ENCODE measurements at places on chromosomes 2 and 18.

- DNase-seq = no peak
These were observed 73.1 kb downstream of the KCNS3 start for GRCh38 chr2:17951563-17951962.

- no peak for DNase-seq
These were observed 55.5 kb downstream of the SGPP2 start for GRCh38 chr2:222479859-222480258.

DNA sequence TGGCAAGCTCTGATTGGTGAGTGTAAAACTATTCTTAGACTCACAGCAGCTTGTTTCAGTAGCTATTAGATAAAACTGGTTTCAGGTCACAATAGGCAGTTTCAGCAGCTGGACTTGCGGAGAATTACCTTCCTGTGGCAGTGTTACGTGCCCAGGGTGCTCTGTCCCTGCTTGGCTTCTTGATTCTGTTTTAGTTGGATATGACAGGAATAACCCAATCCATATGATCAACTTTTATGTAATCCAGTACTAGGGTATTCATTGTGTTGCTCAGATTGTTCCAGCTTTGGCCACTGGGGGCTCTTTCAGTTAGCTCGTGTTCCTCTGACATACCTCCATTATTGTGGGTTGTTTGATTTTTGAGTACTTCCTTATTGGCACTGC, 43.1 kb downstream of the INPP4A start:
- no peak for DNase-seq

DNA sequence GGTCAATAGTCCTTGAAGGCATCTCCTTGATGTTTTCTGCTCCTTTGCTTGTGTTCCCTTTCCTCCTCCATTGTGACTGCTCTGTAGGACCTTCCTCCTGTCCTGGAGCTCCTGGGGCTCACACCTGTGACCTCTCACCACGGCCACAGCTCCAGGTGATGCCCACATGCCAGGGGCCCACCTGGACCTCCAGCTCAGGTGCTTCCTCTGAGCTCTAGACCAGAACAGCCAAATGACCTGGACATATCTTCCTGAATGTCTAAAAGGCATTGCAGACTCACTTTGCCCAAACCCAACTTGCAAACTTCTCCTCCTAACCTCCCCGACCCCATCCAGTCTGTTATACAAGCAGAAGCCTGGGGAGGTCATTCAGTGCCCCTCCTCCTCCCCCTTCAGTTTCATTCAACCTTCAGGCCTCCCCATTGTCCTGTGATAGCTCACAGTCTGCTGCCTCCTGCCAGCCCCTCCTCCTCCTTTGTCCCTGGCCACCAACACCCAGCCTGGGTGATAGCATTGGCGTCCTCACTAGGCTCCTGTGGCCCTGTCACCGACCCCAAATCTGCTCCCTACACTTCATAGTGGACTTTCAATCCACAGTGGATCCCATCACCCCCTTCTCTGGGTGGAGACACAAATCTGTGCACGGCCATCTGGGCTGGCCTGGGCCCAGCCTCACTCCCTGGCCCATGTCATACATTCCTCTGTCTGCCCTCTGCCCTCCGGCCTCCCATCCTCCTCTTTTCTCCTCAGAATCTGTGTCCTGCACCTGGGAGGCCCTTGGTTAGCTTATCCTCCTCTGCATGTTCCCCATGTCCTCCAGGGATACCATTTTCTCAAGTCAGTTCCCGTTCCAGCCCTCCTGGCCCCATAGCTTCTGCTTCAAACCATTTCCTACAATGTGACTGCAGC, 310.4 kb upstream of the HDAC4 start:
- no peak for DNase-seq

DNA sequence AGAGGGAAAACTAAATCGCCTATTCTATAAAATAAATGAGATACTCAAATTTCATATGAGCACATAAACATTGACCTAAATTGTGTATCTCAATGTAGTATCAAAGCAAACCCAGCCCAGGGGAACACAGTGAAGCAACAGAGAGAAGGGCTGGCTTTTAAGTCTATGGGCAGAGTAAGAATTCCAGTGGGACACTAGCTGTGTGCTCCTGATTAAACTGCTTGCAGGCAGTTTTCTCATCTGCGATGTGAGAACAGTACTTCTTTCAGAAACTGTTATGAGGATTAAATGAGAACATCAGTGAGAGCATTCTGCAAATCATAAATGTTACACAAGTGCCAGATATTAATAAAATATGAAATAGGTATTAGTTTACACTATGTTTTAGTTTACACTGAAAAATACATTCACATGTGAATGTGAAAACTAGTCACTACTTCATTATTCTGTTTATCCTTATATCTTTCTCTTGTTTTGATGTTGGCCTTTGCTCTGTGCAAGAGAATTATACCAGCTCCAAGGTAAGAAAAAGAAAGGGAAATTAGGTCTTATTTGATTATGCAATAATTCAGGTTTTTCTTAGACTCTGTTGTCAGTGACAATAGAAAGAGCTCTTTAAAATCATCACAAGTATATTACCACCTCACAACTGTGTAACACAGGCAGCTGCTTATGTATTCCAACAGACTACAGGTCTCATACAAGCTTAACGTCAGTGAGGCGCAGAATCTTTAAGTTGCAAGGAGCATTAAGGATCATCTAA, 47.5 kb downstream of the GAREM1 start:
- DNase-seq = no peak

GRCh38 chr2:212237350-212238095, 301.1 kb downstream of the ERBB4 start:
- DNase-seq = no peak

GRCh38 chr18:10398571-10398970, 55.9 kb upstream of the APCDD1 start:
- no peak for DNase-seq

DNA sequence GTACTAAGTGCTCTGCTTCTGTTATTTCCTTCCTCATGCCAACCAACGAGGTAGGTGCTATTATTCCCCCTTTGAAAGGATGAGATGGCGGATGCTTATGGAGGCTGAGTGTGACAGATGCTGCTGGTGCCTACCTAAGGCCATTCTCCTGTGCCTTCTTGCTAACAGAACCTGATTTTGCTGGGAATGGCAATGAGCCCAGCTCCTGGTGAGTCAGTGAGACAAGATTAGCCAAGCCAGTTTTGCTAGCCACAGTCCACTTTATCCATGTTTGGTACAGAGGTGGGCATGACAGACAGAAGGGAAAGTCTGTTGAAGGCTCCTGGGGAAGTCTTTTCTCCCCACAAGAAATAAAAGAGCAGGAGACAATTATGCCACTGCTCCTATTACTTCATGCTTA, 43.7 kb upstream of the TMEM163 start:
- no peak for DNase-seq

DNA sequence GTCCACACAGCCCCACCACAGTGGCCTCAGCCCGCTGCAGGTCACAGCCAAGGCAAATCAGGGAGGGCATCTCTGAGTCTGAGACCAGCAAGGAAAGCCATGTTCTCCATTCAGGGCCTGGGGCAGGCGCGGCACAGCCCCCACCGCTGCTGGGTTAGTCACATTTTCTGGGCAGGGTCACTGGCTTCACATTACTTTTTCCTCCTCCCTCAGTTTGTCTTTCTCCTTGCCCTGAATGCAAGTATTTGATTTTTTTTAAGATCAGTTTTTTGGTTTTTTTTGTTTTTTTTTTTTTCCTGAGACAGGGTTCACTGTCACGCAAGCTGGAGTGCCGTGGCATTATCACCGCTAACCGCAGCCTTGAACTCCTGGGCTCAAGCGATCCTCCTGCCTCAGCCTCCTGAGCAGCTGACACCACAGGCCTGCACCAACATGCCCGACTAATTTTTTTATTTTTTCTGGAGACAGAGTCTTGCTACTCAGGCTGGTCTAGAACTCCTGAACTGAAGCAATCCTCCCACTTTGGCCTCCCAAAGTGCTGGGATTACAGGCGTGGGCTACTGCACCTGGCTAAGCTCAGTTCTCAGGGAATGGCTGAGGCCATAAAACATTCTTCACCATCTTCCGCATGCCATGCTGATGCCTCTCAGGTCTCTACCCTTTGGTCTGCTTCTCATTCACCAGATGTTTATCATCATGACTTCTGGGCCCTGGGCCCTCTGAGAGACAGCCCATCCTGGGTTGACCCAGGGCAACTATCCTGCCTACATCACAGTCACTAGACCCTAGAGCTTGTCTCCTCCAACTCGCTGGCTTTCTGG, 628 bp upstream of the CAPG start:
- no peak for DNase-seq

DNA sequence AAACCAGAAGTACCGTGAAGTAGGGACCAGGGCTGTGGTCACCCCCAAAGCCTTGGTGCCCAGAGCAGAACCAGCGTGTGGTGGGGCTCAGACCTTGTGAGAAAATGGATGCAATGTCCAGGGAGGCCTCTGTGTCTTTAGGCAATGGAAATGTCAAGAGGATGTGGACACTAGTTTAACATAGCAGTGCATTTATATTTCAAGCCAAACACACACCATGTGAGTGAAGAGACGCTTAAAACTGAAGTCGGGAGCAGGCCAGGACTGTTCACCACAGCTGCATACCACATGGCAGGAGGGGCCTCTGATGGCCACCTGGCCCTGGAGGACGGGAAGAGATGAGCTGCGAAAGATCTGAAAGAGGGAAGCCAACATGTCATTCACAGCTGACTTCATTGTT, 87.3 kb upstream of the LDLRAD4 start:
- no peak for DNase-seq

DNA sequence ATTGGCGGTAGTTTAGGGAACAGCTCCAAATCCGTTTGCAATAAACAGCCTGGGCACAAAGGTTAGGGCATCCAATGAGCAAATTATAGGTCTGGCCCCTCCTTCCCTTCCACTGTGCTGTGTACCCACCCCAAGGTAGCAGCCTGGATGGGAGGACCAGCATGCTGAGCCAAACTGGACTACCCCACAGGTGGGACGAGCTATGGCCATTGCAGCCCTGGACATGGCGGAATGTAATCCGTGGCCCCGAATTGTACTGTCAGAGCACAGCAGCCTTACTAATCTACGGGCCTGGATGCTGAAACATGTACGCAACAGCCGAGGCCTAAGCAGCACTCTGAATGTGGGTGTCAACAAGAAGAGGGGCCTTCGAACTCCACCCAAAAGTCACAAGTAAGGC, 6.7 kb downstream of the AGBL5 start:
- no peak for DNase-seq

DNA sequence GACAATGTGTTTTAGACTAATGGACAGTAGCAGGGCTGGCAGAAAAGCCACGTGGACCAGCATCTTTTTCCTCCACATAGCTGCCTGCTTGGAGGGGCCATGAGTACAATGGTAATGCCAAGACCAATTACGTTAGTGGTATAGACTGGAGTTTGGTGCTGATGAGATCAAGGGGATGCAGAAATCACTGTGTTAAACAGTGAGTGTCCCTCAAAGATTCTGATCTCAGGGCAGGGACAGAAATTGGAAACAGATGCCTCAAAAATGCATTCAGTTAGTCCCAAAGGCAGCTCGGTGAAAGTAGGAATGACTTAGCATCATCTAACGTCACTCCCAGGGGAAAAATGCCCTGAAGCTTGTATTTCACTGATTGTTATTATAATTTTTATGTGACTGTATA, 72.4 kb downstream of the SLC16A14 start:
- DNase-seq = peak; percentile 62

- DNase-seq = no peak
These were observed 54.5 kb downstream of the HS1BP3 start for GRCh38 chr2:20596193-20596972.

- no peak for DNase-seq
These were observed 272.0 kb downstream of the CYRIA start for GRCh38 chr2:16393500-16394071.

DNA sequence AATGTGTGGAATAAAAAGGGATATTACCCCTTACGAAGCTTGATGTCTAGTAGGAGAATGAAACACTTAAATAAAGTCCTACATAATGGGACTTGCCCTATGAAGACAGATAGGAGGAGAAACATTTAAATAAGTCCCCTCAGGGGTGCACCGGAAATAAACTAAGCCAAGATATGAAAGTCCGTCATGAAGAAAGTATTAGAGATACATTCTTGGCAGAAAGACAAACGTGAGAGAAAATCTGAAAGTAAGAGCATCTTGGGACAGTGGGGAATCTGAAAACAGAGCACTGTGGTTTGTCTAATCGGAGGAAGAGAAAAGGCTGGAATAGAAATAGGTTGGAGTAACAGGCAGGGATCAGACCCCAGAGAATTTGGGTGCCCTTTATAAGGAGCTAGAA, 516.9 kb upstream of the DSEL start:
- DNase-seq = no peak

DNA sequence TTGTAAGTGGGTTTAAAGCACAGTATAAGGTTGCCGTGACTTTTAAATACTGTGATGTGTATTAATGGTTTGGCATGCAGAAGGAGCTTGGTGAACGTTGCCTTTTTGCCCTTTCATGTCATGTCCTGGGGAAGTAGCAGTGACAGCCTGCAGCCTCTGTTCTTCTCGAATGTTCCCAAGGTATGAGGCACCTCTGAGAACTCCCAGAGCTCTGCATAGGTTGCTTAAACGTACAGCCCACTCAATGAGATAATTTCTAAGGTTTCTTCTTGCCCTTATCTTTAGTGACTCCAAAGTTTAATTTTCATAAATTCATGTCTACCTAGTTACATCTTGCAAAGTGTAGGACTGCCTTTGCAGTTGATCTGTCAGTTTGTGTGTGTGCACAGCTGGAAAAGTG, 36.7 kb downstream of the PARD3B start:
- no peak for DNase-seq

- DNase-seq = no peak
These were observed 40.3 kb downstream of the PSTPIP2 start for GRCh38 chr18:46031741-46032140.

DNA sequence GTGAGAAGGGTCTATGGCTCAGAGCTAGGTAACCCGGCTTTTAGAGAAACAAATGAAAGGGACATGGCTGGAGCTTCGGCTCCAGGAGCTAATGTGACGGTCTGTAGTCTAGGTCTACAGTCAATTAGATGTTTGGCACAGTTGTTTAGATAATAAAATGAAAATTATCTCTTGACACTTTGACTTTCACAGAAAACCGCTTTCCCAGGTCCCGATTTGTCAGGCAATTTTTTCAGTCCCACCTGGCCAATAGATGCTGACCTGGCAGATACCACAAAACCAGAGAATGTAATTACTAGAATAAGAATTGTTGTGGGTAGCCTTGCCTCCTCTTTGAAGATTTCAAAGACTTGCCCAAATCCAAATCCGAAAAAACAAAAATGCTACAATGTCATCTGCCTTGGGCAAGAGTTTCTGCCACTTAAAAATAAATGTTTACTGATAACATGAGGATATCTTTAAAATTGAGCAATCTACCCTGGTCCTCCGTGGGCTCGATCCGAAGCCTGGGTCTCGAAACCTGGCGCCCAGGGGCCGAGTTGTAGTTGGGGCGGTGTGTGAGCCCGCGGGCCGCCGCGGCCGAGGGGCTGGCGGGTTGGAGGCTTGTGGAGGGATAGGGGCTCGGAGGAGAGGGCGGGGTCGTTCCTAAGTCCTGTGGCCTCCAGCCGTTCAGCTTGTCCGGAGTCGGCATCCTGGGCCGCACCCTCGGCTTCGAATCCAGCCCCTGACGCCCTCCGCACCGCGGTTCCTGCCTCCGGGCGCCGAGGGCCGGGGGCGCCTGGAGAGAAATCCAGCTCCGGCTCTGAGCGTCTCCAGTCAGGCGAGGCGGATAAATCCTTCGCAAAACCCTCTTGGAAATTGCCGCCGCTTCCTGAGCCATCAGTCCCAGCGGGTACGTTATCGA, 2.3 kb downstream of the EMX1 start:
- no peak for DNase-seq

- peak; percentile 72 for DNase-seq
These were observed 208.7 kb downstream of the ICOS start for GRCh38 chr2:204145263-204145751.

GRCh38 chr18:30992231-30992630, 50.3 kb downstream of the DSC3 start:
- no peak for DNase-seq
